Central memory CD4-positive, alpha-beta T cell (primary cell): ENCODE measurements at places on chromosomes 2 and 18.

GRCh38 chr18:59083136-59083818, 56.4 kb upstream of the SEC11C start:
- DNase-seq, result no peak

DNA sequence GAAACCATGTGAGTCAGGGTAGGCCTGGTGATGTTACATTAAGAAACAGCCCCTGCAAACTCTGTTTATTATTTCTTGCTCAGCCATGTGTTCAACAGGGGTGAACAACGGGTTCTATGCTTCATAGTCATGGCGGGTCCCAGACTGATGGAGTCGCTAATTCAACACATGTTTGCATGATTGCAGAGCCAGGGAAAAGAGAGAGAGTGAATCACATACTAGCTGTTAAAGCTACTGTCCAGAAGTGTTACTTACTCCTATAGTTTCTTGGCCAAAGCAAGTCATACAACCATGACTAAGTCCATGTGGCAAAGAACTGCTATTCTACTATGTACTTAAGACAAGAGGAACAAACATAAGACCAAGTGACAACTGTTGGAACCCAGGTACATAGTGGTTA, 241.2 kb upstream of the SKOR2 start:
- no peak for DNase-seq

GRCh38 chr2:224973112-224974016, 68.9 kb downstream of the DOCK10 start:
- no peak for DNase-seq

GRCh38 chr2:178730049-178730448, 77.2 kb downstream of the TTN start:
- DNase-seq, result no peak

DNA sequence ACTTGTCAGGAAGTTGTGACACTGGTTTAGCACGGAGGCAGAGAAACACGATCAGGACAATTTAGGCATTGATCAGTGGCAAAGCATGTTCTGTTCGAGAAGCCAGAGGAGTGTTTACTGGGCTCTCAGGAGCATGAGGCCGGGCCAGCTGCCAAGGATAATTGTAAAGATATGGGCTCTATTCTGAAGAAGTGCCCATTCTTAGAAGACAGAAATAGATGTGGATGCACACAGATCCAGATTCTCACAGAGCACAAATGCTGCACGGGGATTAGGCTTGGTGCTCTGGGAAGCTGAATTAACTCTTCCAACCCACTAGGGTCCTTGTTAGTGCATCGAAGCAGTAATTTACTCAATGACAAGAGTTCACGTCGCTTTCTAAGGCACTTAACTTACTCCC, 16.2 kb downstream of the AFF3 start:
- no peak for DNase-seq

DNA sequence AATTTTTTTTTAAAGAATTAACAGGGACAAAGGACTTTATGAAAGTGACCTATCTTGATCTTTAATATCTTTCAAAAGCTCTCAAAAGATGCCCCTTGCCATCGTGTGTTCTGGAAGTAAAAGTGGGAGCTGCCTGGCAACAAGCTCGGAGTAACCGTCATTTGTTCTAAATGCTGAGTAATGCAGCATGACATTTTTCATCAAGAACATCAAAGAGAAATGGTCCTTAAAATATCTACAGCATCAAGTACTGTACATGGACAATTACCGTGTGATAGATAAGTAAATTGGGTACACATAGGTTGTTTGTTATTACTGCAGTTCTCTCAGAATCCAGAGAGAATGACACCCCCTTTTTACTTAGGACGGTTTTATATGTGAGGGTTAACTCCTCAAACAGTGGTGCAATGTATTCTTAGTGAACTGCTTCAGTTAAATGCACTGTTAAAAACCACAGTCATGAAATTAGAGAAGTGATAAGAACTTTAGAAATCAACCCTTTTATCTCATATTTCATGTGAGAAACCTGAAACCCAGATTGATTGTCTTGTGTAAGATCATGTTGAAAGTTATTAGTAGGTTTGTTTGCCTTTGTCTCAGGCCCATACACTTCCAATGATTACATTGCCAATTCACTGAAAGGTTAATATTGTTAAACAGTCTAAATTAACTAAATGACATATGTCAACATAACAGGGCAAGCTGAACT, 90.6 kb upstream of the HNMT start:
- no peak for DNase-seq

DNA sequence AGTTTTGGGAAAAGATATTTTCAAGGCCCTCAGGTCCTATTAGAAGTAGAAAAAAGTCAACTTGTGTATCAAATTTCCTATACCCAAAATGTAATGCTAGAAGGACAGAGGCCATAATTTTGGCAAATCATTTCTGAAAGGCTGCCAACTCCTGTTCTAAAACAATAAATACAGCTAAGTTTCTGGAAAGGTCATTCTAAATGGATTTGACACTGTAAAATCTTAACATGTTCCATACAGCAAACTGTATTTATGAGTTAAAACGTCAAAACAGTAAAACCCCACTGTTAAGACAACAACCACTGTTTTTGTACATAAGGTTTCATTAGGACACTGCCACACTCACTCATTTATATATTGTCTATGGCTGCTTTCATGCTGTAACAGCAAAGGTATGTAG, 9.7 kb downstream of the FAM98A start:
- no peak for DNase-seq
